ENCODE measurements at places on chromosomes 7 and 10.

- no peak for DNase-seq
Measured at GRCh38 chr10:97583476-97583875, 713 bp upstream of the HOGA1 start.

DNA sequence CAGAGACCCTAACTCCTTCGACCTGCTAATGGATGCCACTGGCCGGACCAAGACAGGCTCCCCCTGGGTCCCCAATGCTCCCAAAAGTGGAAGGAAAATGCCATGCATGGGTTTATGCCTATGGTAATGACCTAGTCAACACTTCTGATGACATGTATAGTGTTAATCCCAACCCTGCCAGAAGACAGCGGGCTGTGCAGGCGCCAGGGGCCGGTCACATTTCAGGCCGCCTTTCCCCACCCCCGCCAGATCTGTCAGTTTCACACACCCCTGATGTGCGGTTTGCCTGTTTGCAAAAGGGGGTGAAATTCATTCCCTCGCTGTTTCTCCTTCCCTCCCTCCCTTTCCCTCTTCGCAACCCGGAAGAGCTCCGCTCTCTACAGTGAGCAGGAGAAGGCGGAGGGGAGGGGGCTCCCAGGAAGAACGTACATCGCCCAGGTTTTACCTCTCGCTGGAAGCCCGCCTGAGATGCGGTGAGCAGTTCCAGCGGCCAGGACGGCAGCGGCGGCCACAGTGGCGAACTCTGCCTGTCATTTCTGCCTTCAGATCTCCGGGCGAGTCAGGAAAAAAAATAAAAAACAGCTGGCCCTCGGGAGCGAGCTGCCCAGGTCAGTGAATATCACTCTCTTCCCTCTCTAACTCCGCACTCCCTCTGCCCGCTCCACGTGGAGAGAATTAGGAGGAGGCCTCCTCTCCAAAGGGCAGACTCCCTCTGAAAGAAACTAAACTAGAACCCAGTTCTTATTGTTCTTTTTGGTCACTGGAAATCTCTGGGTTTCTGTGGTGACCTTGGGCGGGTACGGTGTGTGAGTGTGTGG is 9.4 kb upstream of the GATA3 start:
- DNase-seq = no peak

GRCh38 chr10:129971381-129972144 is 7.5 kb upstream of the EBF3 start:
- peak; percentile 43 for DNase-seq

DNA sequence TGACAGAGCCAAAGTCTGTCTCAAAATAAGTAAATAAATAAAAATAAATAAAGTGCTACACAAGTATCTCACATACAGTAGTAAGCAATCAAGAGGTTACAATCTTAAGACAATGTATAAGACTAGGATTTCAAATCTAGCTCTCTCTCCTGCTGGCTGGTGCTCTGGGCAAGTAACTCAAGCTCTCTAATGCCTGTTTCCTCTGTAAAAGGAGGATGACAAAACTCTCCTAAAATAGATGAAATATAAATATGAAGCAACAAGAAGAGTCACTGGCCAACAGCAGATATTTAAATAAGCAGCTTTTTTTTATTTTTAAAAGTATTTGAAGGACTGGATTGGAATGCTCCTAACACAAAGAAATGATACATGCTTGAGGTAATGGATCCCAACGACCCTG is 7.2 kb downstream of the SFMBT2 start:
- DNase-seq = no peak

DNA sequence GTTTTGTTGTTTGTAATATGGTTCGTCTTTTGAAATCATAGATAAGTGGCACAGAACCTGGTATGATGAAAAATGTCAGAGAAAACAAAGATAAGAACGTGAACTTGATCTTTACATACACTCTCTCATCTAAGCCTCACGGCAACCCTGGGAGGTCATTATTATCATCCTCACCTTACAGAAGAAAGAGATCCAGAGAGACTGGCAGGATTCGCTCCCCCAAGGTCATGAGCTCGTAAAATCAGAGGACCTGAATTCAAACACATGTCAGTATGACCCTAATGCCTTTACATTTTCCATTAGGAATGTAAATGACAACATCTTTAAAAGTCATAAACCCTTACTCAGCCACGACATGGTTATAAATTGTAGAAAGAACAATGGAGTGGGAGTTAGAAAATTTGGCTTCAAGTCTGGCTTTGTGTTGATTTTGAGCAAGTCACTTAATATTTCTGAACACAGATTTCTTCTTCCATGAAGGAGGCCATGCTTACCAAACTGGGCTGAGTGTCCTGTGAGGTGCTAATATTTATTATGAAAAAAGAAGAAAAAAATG is 35.9 kb downstream of the HIPK2 start:
- DNase-seq = no peak

- DNase-seq = no peak
Measured at GRCh38 chr7:127571741-127572505, 13.5 kb downstream of the GCC1 start.

All from iris pigment epithelial cell (primary cell).